ENCODE measurements at places on chromosomes 6 and 20.

- no peak for DNase-seq
Observed at GRCh38 chr20:41316051-41316450, 1.5 kb downstream of the ZHX3 start.

DNA sequence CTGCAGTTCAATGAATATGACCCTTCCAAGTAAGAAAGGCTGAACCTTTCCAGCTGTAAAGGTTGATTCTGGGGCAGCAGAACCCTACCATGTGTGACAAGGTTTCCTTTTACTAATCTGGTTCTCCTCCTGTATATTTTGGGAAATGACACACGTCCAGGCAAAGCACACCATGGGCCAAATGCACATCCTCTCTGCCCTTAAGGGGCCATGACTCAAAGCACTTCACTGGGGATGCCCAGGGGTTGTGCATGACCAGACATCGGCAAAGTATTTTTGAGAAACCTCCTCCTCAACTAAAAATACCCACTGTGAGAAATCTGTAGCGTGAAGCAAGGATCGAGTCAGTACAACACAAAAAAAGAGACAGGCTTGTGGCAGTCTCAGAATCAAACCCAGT is 174.7 kb downstream of the BACH2 start:
- DNase-seq: no peak

GRCh38 chr6:169326067-169326799 is 72.6 kb upstream of the THBS2 start:
- DNase-seq: no peak

DNA sequence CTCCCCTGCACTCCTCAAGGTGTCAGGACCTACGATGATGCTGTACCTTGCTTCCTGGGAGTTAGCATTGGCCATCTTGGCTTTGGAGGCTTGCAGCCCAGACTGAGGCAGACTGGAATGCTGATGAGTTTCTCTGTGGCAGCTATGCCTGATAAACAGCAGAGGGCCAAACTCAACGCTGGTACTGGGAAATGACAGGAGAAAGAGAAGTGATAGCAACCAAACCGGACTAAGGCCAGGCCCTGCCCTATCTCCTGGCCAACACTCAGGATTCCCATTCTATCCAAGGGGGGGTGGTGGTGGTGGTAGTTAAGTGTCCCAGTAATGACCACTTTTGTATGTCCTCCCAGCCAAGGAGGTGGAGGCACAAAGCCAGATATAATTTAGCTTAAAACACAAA is 90.0 kb upstream of the DTNBP1 start:
- peak; percentile 6 for DNase-seq

DNA sequence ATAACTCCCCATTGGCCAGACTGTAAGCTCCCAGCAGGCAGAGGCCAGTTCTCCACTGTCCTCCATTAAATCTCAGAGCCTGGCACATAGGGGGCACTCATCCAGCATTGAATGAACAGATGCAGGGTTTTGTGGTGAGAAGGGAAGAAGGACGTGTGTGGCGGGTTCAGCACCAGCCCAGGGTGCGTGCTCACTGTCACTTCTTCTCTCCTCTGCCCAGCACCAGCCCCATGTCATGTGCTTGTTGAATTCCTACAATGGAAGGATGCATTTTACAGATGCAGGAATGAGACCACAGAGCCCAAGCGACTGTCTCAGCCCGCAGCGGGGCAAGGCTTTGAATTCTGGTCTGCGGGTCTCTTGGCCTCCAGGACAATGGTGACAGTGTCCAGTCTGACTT is 149.9 kb downstream of the CEBPB start:
- no peak for DNase-seq

- no peak for DNase-seq
Observed at GRCh38 chr20:42097741-42098140, 479.6 kb upstream of the CHD6 start.

DNA sequence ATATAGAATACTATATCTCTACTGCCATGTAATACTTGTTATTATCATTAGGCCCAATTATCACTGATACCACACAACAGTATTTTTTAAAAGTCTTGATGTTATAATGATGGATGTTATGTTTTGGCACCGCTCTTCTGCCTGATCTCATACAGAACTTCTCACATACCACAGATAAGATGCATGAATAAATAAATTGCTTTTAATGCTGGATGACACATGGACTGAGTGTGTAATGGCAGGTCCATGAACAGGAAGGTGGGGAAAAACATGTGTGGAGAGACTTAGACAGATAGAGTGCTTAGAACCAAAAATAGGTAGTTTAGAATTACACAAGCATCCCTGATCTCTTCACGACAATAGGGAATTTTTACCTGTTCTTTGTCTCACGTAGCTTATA is 258.4 kb upstream of the MARCKS start:
- DNase-seq: no peak

DNA sequence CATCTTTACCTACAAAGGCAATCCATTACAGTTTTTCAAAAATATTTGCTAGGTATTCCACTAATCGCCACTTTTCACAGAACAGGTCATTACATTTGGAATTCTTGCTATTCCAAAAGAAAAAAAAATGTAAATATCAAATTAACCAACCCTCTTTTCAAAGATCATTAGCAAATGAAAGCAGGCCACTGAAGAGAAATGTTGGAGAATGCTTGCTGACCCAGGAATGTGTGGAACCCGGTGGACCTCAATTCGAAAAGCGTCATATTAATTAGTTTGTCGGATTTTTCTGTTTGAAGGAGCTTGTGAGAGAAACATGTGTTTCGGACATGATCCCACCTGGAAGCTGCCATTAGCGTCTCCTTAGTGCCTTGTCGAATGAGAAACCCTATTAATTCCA is 27.9 kb upstream of the SERPINB9 start:
- no peak for DNase-seq

DNA sequence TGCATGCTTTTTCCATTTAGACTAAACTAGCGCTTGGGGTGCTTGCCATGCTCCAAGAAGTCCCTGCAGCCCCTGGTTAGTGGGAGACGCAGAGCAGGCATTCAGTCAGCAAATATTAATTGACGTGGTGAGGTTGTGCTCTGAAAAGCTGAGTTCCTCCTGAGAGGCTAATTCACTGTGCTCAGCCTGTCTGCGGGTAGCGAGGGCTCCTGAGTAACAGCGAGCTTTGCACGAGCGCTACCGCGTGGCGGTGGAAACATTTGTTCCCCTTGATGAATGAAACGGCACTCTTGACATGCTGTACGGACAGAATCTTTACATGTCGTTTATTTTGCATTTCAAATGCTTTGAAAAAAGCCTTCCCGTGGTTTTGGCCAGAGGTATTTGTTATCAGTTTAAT is 170.6 kb upstream of the AGPAT4 start:
- DNase-seq: no peak

DNA sequence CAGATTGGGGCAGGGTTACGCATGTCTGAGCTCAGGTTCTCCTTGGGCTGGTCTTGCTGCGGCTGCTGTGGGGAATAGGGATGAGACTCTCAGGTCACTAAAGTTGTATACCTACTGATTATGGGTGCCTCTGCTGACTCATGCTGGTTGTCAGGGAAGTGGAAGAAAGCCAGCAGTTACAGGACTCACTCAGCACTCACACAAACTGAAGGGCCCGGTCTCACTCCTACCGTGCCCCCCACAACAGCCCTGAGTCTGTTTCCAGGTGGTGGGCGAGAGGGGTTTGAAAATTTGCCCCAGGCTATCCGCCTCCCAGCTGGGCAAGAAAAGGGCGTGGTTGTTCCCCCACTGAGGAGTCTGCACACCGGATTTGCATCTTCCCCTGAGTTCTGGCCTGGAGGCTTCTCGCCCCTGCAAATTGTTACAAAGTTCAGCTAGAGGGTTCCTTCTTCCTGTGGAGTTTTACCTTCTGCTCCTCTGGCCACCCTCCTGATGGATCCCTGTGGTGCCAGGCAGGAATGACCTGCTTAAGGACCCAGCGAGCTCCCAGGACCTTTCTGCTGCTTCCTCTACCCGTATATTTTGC is 659.2 kb downstream of the HDGFL1 start:
- DNase-seq: no peak

GRCh38 chr6:51553246-51554015 is 534.0 kb downstream of the PKHD1 start:
- DNase-seq: no peak

- no peak for DNase-seq
Observed at GRCh38 chr20:57274299-57274698, 7.9 kb upstream of the BMP7 start.

DNA sequence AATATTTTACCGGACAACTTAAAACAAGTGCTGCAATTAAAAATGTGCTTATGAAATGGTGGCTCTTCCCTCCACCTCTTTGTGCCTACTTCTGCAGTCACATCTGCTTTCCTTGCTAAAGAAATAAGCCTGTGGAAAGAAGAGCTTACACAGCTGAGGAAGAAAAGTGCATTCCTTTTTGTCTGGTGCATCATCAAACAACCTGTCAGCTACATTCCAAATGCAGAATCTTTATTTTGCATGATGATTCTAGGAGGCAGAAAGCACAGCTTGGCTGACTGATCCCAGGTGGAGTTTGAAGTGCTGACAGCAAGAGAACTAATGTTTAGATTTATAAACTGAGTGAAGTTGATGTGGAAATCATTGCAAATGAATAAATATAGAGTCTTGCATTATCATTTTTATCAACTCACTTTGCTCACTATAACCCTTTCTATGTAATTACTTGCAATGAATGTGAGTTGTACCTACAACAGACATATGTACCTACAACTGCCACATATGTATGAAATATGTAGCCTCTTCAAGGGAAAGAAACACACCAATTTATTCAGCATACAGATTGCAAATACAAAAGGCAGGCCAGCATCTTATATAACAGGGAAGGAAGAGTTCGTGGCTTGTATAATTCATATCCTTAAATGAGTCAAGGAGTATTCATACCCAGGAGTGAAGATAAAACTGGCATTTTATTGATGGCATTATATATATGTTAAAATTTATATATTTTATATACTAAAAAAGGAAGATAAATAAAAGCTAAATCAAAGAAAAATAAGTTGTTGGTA is 223.4 kb upstream of the MCHR2 start:
- DNase-seq: no peak

GRCh38 chr20:13121840-13122515 is 99.1 kb upstream of the ISM1 start:
- no peak for DNase-seq

DNA sequence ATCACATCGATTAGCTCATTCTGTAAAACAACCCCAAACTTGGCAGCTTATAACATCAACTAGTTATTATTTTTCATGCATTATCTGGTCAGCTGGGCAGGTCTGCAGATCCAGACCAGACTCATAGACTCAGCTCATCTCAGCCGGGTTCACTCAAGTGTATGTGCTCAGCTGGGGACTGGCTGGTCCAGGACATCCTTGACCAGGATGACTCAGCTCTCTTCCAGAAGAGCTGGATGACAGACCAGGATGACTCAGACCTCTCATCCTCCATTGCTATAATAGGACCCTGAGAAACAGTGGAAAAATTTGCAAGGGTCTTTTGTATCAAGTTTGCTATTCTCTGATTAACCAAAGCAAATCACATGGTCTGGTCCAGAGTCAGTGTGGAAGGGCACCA is 312.5 kb upstream of the PLCB4 start:
- peak; percentile 31 for DNase-seq

GRCh38 chr20:24405810-24406209 is 63.6 kb upstream of the SYNDIG1 start:
- no peak for DNase-seq

DNA sequence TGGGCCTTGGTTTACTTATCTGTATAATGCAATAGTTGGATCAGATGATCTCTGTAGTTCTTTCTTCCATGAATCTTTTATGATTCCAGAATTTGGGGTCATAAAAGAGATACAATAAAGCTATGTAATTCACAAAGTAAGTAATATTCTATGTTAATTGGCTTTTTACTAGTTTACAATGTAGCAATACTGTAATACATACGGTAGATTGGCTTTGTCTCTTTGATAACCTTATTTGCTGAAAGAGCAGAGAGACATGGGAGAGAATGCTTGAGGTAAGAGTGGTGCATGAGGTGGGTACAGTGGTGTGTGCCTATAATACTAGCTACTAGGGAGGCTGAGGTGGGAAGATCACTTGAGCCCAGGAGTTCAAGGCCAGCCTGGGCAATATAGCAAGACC is 14.7 kb downstream of the SPACA1 start:
- no peak for DNase-seq

DNA sequence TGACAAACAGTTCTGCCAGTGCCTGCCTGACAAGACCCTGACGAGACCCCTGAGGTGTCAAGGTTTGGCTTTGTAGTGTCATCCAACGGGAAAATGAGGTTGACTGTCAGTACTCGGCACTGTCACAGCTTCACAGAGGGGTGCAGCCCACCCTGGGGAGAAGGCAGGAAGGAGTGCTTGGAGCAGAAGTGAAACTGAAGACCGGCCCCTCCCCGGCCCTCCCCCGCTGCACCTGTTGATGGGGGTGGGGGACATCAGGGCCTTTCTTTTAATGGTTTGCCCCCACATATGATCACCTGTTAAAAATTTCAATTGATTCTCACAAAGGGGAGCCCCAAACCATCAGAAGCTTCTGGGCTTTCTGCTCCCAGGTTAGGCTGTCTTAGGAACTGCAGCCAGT is 6.8 kb downstream of the PMEPA1 start:
- no peak for DNase-seq

GRCh38 chr6:145189836-145190235 is 545.5 kb downstream of the EPM2A start:
- no peak for DNase-seq

DNA sequence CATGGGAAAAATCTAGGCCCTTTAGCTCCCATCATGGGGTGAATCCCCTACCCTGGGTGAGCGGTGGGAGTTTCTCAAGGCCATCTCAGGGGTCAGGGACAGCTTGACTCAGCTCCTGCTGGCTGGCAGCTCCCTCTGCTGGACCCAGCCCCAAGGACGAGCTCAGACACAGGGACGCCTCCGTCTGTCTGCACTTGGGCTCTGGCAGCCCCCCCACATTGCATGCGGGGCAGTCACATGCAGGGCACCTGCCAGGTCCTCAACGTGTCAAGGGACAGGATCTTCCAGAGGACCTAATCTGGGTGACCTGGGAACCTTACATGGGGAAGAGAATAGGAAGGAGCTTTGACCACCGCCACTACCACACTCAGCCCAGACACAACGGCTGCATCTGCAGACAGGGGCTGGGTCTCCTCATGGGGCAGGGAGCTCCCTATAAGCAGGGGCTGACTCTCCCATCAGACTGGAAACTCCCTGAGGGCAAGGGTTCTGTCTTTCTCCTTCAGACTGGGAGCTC is 173.4 kb downstream of the MRPL14 start:
- DNase-seq: no peak

DNA sequence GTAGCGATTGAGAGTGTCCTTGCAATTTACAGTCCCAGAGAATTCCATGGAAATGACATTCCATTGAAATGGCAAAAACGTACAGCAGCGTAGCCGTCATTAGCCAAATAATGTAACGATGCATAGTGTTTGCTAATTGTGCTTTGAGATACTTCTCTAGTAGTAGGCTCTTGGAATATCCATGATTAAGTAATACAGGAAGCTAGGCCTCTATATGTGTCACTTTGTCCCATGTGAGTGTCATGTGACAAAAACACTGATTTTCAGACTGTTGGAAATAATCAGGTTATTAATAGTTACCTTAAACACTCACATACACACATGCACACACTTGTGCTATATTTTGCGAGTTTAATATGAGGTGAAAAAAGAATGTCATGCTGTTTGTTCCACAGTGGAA is 35.2 kb downstream of the SLX4IP start:
- no peak for DNase-seq

All from SW 1271 (cell line).